ENCODE measurements at places on chromosomes 5 and 9.

DNA sequence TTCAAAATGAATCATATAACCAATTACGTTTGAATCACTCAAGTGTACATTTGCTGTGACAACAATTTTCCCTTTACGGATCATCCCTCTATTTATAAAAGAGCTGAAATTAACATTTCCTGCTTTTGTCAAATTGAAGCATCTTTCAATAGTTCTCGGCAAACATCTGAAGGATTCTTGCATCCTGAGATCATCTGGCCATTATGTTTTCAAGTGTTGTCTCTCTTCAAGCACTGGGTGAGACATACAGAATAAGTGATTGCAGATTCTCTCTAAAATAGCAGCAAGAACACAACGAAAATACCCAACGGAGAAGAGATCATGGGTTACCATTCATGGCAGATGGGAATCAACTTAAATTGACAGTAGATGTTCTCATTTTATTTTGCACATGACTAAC lies 283.4 kb upstream of the GRAMD2B start:
- DNase-seq, result no peak

- DNase-seq, result peak; percentile 63
Measured at GRCh38 chr5:172833686-172834414, at the start of gene ERGIC1. TSS of gene ERGIC1 (plus strand) at chr5:172834251. CDS start at chr5:172834414, 163 bp downstream.

DNA sequence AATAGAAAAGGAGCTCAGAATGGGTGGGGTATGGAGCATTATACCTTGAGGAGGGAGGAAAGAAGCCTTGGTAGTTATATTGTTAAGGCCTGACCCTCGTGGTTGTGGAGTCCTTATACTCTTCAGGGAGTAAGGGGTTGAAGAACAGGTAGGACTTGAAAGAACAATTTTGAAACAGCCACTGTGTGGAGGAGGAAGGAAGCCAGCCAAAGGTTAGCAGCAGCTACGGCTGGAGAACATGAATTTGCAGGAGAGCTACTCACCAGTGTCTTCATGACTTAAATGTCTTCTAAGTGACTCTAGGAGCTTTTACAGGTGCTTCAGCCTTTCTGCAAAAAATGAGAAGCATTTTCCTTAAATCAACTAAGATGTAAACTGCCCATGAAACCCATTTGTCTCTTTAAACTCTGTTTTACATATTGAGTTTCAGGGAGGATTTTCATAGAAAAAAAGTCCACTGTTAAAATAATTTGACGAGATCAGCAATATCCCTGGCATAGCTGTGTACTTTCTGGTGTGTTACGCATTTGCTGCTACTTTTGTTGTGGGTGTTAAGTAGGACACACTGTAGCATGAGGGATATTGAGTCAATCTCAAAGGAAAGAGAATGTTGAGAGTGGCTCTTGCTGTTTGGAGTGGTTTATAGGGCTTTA lies 110.6 kb upstream of the ELL2 start:
- no peak for DNase-seq

DNA sequence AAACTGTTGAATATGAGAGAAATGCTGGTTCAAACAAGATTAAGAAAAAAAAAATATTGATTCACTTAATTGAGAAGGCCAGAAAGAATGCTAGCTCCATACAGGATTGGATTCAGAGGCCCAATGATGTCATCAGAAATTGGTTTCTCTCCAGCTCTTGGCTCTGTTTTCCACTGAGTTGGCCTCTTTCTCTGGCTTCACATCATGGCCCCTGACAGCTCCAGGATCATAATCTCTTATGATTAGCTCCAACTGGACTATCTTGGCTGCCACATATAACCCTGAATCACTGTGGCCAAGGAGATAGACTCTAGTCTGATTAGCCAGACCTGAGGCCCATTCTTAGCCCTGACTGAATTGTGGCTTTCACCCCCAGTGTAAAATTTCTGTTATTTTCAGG lies 244.7 kb upstream of the GRAMD2B start:
- DNase-seq, result no peak

DNA sequence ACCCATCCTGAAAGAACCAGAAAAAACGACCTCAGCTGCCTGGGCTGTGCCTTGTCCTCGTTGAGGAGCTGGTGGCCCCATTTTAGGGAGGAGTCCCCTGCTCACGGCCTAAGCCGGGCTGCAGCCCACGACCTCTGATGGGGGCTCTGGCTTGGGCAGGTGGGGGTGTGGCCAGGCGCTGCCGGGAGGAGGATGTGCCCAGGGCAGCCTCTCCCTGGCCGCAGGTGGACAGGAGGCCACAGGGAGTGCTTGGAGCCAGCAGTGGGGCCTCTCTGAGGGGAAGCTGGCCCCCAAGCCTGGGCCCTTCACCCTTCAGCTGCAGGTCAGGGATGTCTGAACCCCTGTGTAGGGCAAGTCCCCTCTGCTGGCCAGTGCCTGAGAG lies 2.5 kb downstream of the DIPK1B start:
- no peak for DNase-seq

GRCh38 chr5:135930949-135931295 lies 23.9 kb downstream of the LECT2 start:
- DNase-seq, result no peak

DNA sequence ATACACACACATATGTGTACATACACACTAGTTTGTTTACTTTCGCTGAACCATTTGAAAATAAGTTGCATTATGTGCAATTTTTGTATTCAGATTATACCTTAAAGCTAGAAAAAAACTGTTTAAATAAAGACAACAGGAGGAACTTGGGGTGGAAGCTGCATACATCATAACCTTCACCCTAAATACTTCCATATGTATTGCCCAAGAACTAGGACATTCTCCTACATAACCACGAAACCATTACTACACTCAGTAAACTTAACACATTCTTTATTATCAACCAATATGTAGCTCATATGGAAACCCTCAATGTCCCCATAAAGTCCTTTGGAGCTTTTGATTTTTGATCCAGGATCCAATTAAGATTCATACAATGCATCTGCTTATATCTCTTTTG lies 83.3 kb downstream of the GIN1 start:
- no peak for DNase-seq

- DNase-seq, result no peak
Measured at GRCh38 chr9:86500031-86500430, 145.8 kb upstream of the TUT7 start.

GRCh38 chr9:36416890-36417289 lies 16.8 kb upstream of the RNF38 start:
- no peak for DNase-seq

DNA sequence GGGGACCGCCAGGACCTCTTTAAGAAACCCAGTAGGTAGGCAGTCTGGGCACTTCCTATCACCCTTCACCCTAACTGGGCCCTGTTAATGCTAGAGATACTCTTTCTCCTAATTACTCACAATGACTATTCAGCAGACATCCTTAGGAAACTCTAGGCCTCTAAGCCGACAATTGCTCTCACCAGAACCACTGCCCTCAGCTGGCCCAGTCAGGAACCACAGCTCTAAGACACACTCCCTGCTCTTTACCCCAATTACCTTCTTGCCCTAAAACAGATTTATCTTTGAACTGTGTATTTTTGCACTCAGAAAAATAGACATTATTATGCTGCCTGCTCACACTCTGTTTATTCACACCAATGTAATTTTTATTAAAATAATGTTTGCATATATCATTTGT lies 432.6 kb upstream of the SLC30A5 start:
- DNase-seq, result no peak

DNA sequence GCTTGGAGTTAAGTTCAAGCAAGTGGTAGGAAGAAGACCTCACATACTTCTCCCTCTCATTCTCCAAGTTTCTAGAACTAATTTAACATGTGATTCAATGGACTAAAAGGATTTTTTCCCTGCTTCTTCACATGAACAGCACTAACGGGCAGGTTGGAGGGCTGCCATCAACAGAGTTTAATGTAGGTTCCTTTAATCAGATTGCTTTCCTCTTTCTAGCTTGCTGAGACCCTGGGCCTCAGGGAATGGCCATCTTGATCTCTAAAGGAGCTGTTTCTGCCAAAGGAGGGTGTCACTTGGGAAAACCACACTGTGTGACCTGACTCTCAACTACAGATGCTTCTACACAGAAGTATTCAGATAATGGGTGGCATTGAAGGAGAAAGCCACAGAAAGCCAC lies 223.3 kb downstream of the PIK3R1 start:
- no peak for DNase-seq

- DNase-seq, result no peak
Measured at GRCh38 chr5:19565466-19565865, 422.5 kb downstream of the CDH18 start.

DNA sequence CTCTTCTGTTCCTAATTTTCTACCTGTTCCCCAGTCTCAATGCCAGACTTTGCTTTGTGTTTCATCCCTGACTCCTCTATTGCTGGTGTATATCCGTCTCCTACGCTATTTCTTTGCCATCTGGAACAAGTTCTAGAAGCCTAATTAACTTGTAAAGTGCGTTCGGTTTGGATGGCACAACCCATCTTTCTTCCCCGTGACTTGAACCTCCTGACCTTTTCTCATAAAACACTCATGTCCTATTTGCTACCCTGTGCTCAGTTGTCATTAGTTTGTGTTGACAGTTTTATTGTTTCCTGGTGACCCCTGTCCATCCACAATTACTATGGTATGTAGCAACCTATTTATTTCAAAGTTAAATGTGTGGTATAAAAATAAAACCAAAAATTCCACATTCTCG lies 323.5 kb downstream of the TLE4 start:
- DNase-seq, result no peak

DNA sequence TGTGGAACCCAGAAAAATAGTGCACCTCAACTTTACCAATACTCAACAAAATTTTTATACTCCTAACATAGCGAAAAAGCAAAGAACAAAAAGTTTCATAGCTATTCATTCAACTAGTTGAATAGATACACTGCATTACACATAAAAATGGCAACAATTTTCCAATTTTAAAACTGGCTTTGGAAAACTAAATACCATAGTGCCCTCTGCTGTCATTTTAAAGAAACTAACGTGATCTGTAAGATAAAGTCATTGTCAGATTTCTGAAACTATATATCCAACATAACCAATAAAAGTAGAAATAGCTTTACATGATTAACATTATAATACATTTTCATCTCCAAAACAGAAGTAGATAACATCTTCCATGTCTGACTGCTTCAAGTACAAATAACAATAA lies 31.6 kb downstream of the DTWD2 start:
- DNase-seq, result no peak

GRCh38 chr5:123092696-123093095 lies 3.7 kb downstream of the PRDM6 start:
- no peak for DNase-seq

DNA sequence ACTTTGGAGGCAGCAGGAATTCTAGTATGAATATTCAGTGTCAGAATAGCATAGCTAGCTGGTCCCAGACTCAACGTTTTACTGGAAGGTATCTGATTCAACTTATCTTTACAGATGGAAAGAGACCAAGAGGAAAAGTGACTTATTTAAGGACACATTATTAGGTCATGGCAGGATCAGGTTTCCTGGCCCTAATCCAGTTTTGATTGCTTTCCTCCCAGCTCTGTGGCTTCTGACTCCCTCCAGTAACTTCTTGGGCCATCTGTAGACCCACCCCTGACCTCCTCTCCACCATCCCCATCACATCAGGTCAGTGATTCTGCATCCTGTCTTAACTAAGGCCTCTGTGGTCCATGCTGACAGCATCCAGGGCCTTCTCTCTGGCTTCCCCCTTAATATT lies 38.4 kb downstream of the SH3TC2 start:
- no peak for DNase-seq

GRCh38 chr5:125451622-125452021 lies 705.2 kb upstream of the ZNF608 start:
- DNase-seq, result no peak

DNA sequence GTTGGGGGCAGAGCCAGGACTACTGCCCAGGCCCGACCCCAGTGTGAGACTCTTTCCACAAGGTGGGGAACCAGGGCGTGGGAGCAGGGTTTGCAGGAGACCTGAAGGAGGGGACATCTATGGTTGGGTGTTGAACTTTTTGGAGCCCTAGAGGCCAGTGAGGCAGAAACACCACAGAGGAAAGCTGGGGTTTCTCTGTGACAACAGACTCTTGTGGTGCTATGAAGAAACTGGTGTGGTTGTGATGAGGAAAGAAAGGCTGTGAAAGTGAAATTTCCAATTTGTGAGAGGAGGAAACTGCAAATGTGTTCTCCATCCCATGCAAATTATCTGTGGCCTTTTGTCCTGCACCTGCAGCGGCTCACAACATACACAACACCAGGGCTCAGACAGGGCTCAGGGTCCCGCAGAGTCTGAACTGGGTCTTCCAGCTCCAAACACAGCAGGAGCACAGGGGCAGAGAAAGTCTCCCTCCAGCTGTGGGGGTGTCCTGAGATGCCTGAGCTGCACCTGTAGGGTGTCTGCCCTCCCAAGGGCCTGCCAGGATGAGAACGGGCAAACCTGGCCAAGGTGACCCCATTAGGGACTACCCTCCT lies 51.4 kb upstream of the GRHPR start:
- DNase-seq, result no peak

DNA sequence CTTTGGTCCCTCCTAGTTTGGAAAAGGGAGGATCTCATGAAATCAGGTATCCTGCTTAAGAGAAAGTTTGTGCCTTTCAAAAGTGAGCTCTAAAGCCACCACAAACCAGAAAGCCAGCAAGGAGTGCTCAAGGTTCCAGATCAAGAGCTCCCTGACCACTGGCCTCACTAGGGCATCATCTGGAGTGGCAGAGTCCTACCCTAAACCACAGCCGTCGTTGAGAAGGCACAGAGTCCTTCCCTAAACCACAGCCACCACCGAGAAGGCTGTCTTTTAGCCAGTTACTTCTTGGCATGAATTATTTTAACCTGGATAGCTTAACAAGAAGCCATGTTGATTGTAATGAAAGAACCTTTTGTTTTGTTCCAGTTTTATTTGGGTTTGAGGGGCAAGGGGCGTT lies 102.9 kb downstream of the FRMD3 start:
- no peak for DNase-seq

GRCh38 chr9:116309900-116310611 lies 156.5 kb downstream of the PAPPA start:
- no peak for DNase-seq

- DNase-seq, result no peak
Measured at GRCh38 chr5:142719836-142720370, 34.0 kb upstream of the FGF1 start.

DNA sequence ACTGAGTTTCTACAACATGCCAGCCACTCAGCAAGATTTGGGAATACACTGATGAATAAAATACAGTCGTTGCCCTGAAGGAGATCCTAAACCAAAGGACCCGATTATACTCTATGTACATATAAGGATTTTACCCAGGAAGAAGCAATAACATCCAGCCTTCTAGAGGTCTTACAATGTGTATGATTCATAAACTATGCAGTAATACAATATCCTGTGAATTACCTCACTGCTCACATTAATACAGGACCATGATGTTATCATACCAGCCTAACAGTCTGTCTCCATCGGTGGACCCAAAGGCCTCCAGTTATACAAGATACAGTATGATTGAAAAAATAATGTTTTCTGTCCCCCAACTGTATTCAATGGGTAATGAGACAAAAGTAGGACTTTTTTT lies 310.5 kb upstream of the TRPM3 start:
- no peak for DNase-seq

DNA sequence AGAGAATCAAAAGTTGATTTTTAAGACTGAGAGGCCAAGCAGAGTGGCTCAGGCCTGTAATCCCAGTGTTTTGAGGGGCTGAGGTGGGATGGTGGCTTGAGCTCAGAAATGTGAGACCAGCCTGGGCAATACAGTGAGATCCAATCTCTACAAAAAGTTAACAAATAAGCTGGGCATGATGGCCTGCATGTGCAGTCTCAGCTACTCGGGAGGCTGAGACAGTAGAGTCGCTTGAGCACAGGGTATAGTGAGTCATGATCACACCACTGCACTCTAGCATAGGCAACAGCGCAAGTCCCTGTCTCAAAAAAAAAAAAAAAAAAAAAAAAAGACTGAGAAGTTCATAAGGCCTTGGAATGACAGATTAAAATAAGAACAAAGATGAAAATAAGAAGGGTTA lies 177.2 kb downstream of the TMEM232 start:
- no peak for DNase-seq

- no peak for DNase-seq
Measured at GRCh38 chr5:65121880-65122436, 353.2 kb downstream of the CWC27 start.

Data from stimulated activated naive CD4-positive, alpha-beta T cell (primary cell).